ENCODE measurements at places on chromosomes 5 and 9.
A peak's percentile ranks its signal among the peaks of the same experiment; 100 is the strongest.

DNA sequence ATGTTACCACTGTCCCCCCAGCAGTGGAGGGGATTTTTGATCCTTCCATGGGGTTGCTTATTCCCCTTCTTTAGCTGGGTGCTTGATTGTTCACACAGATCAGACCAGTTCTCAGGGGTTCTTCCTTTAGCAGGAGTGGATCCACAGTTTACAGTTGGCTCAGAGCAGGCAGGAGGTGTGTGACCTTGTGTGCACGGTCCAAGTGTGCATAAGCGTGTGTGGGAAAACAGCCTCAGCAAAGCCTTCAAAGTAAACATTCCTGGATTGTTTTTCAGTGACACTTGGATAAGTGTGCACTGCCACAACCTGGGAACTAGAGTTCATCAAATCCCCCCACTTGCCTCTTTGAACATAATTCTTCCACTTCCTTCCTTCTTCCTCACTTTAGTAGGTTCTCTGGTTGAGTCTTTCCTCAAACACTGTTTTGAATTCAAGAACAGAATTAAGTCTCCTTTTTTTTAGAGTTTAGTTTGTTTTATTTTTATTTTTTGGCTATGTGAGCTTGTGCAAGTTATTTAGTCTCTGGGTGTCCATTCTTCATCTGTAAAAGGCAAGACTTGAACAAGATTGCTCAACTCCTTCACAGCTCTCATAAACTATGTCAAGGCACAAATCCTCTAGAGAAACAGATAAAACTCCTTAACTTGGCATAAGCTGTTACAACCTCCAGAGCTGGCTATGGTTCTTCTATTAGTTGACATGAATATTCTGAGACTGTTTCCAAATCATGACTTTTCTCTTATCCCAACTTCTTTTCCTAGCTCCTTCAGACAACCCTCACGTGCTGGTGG is 78.0 kb downstream of the OSMR start:
- DNase-seq = no peak

DNA sequence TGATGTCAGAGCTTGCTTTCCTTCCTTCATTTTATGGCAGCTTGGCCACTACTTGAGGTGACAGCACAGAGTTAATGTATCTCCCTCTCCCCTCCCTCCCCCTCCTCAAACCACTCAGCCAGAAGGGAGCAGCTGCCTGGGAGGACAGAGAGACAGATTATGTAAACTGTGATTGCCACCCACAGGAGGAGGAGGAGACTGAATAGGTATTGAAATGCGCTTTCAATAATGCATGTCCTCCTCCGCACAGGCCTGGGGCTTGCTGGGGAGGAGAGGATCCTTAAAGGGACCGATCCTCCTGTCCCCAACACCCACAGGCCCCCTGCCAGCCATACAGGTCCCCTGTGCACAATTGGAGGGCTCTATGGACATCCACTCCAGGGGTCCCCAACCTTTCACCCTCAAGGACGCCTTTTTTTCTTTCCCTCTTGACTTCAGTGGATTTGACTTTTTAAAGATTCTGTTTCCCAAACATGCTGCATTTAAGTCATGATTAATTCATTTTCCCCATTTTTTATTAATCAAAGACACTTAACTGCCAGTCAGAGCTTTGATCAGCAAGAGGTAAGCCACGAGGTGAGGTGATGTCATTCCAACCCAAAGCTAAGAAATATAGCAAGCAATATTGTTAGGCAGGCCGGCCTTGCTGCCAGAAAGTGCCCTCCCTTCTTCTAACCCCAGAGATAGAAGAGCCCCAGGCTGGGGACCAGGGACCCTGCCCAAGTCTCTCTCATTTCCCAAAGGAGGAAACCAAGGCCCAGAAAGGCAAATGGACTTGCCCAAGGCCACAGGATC is 47.5 kb upstream of the CPLX2 start:
- peak; percentile 33 for DNase-seq

DNA sequence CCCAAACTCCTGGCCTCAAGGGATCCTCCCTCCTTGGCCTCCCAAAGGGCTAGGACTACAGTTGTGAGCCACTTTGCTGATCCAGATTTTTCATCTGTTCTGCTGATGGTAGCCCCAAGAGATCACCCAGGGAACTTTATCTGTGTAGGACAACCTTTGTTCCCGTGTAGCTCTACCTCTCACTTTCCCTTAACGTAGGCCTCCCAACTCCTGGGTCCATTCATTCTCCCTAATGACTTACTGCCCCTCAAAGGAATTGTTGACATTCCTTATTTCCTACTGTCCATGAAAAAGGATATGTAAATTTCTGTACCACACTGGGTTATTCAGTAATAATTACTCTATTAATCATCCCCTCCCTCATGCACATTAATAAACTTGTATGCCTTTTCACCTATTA is 51.0 kb upstream of the PHF24 start:
- DNase-seq = no peak

- DNase-seq = no peak
Measured at GRCh38 chr5:179343719-179344430, 1.4 kb downstream of the ADAMTS2 start.

DNA sequence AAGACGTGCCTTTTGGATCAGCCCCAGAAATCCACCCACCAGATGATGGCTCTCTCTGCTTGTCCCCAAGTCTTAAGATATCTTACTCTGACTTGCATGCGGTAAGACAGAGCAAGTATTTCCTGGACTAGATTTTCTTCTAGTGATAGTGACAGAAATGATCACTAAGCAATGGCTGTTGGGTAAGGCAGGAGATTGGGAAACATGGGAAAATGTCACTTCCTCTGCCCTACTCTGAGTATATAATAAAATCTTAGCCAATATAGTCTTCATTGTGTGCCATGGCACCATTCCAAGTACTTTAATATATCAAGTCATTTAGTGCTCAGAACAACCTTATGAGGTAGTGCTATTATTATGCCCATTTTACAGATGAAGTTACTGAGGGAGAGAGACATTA is 31.0 kb upstream of the GNA14 start:
- DNase-seq = no peak

DNA sequence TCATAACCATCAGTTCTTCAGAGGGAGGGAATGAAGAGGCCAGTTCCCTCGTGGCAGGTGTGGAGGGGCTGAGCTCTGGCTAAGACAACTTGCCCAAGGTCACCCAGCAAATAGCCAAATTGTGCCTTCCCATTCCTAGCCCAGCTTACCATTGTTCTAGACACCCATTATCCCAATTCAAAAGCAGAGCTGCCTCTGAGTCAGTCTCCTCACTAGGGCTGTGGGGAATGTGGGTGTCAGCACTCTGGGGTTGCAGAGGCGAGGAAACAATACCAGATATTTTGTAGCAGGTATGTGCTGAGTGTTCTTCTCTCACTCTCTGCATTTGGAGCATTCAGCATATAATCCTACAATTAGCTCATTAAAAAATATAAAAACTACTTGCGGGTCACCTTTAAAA is 270.8 kb downstream of the PSAT1 start:
- no peak for DNase-seq

DNA sequence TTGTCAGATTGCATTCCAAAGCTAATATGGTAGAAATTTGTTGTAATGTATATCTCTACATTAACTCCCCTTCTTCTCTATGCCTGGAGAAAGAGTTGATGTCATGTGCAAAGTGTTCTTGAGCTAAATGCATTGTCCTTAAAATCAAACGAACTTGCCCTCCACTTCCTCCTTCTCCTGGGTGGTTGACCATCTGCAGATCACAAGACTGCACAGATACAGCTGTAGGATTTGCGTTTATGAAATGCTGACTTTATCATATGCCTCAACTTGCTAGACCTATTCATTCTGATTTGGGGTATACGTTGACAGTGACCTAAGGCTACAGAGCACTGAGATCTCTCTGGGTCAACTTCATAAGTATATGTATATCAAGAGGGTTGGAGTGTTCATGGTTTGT is 8.3 kb downstream of the TRIM32 start:
- DNase-seq = no peak

DNA sequence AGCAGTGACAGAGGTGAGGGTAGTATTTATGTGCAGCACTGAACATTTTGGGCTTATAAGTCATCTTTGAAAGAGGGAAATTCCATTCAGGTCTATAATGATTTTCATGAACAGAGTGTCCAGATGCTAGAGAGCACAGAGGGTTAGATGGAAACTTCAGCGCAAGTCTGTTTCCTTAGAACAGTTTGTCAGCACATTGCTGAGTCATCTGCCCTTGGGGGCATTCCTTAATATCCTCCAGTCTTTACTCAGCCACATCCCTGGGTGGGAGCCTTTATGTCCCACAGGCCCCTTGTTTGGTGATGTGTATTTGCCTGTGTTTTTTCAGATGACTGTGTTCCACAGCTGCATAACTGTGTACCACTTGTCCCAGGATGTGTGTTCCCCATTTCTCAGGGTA is 138.5 kb upstream of the S1PR3 start:
- DNase-seq = no peak

- DNase-seq = no peak
Measured at GRCh38 chr5:111271885-111272284, 47.7 kb downstream of the CAMK4 start.

DNA sequence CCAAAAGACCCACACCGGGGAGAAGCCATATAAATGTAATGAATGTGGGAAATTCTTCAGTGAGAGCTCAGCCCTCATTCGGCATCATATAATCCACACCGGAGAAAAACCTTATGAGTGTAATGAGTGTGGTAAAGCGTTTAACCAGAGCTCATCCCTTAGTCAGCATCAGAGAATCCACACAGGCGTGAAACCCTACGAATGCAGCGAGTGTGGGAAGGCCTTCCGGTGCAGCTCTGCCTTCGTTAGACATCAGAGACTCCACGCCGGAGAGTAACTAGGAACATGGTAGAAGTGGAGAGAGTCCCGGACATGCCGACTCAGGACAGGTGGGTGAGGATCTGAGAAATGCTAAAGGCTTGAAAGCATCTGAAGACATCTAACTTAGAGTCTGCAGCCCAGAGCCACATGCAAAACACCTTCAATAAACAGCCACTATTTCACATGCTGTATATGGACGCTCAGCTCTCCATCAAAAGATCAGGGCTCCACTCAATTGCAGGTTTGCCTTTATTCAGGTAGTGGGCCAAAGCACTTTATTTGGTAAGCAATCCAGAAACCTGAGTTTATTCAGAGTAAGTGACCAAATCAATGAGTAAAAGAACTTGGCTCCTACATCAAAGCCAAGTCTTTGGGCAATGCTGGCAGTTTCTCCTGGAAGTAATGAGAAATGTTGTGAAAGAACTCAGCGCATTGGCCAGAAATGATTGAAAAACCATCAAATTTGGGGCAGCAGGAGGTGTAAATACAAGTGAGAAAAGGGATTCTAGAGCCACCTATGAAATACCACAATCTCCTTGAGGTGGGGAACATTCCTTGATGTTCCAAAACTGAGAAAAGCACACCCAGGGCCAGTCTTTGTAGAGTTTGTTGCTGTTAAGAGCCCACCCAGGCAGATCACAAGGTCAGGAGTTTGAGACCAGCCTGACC is 6.0 kb downstream of the RPL12 start:
- DNase-seq = no peak

- no peak for DNase-seq
Measured at GRCh38 chr5:106656821-106657220, 1013.9 kb downstream of the EFNA5 start.

GRCh38 chr5:134041570-134042411 is 37.0 kb upstream of the VDAC1 start:
- no peak for DNase-seq

- DNase-seq = no peak
Measured at GRCh38 chr5:131976414-131977211, 31.1 kb upstream of the MEIKIN start.

GRCh38 chr9:94866770-94867169 is 140.3 kb downstream of the AOPEP start:
- DNase-seq = no peak

DNA sequence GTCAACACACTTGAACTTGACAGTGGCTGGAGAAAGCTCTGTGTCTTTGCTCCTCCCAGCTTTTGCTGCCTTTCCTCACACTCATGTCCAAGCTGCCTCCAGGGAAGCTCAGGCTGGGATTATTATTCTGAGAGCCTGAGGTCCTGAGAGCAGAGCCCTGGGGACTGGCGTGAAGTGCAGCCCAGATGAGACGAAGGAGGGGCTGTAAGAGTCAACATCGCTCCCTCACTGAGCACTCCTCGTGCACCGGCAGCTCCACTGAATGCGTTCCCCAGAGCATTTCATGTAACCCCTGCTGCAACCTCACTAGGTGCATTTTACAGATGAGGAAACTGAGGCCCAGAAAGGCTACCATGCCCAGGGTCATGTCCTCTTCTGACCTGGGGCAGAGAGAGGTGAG is 63.5 kb upstream of the PHYKPL start:
- DNase-seq = no peak

- DNase-seq = no peak
Measured at GRCh38 chr5:59525311-59525710, 368.2 kb downstream of the PDE4D start.

DNA sequence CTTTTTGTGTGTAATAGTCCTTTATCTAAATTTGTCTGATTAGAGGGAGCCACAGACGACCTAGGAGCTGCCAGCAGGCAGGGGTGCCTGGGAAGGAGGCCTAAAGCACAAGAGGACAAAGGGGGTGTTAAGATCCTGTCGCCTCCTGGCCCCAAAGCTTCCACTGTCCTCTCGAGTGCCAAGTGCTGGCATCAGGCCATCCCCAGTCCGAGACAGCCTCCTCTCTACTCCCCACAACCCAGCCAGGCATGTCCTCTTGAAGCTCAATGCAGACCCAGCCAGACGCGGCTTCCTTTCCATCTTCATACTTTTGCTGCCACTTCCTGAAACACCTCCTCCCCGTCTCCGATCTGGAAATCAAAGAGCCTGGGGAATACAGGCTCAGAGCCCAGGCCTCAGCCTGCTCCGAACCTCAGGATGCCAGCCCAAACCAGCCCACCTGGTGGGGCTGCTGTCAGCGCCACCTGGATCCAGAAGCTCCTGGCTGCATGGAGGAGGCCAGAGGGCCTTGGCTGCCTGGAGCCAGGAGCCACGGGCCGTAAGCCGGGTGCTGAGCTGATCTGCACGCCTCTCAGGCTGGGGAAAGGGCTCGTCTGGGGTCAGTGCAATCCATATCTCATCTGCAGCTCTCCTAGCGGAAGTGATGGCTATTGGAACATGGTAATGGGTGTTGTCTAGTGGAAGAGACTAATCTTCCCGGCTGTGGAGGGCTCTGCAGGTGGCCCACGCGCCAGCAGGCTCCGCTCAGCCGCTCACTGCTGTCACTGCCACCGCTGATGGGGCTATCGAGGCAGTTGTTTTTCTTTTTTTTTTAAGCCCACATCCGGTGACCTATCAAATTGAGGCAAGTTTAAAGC is 60.2 kb upstream of the FUBP3 start:
- no peak for DNase-seq

GRCh38 chr9:112817860-112818203 is 67.3 kb downstream of the SNX30 start:
- no peak for DNase-seq

DNA sequence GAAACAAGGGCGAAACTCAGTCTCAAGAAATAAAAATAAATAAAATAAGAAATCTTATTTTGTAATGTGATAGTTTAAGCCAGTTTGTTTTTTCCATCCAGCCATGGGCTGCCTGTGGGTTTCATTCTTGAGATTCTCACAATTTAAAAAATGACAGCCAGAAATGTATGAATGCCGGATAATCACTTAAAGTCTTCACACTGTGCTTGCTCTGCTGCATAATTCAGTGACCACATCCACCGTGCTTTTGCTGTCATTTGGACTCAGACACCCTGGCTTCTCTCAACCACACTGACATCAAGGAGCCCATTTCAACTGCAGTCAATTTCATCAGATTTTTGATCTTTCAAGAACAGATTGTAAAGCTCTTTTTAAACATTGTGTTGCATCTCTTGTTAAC is 61.0 kb upstream of the DAPK1 start:
- DNase-seq = no peak

- DNase-seq = no peak
Measured at GRCh38 chr9:76478226-76478625, 19.2 kb downstream of the GCNT1 start.

GRCh38 chr5:108898707-108899106 is 151.0 kb downstream of the FER start:
- no peak for DNase-seq

- peak; percentile 66 for DNase-seq
Measured at GRCh38 chr5:90356622-90357021, 52.9 kb downstream of the CETN3 start.
